Activated naive CD4-positive, alpha-beta T cell treated with anti-CD3 and anti-CD28 coated beads for 36 hours (primary cell): ENCODE measurements at places on chromosomes 6 and 20.

GRCh38 chr20:34110745-34111641, 1.1 kb downstream of the EIF2S2 start:
- DNase-seq, result peak; percentile 35

DNA sequence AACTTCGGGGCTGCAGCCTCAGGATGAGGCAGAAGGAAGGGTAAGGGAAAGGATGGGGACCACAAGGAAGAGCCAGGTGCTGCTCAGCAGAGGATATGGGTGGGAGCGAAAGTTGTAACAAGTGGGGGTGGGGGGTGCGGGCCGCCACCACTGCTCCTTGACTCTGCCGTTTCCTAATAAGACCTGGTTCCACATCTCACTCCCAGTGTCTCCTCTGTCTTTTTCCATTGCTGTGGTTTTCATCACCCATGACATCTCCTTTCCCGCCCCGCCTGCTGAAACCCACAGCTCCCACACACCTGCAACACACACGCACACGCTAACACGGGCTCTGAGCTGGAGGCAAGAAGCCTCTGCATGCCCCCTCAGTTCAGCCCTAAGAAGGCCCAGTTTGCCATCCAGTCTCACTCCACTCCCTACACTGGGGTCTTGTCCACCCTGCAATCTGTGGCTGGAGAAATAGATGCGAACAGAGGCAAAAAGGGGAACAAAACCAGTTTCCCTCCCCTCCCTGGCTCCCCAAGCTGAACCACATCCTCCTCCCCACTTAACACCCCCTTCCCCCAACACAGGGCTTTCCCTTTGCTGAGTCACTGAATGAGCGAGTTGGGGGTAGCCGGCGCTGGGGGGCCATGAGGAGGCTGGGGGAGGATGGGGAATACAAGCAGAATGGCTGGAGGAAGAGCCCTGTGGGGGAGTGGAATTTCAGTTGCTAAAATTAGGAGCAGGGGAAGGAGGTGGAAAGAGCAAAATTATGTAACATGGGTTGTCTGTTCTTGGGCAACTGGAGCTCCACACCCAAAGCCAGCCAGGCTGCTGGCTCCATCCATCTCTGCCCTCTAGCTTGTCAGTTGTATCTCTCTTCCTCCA, 11.5 kb downstream of the NFKBIL1 start:
- peak; percentile 83 for DNase-seq

GRCh38 chr6:64732888-64733287, 974.1 kb downstream of the EYS start:
- DNase-seq, result no peak

GRCh38 chr6:45757443-45758130, 258.1 kb downstream of the CLIC5 start:
- no peak for DNase-seq
